ENCODE measurements at places on chromosomes 2 and 18. TPM values are rescaled to one million over a fixed set of nuclear protein-coding genes. Genes with fewer than 3 reads are reported as not detected.

DNAH7 gene
- 3.8 TPM for total RNA-seq

GLS gene
- total RNA-seq = 84.5 TPM

CPLX4 gene
- not detected for total RNA-seq

GMCL1 gene
- 13.6 TPM for total RNA-seq

DNA sequence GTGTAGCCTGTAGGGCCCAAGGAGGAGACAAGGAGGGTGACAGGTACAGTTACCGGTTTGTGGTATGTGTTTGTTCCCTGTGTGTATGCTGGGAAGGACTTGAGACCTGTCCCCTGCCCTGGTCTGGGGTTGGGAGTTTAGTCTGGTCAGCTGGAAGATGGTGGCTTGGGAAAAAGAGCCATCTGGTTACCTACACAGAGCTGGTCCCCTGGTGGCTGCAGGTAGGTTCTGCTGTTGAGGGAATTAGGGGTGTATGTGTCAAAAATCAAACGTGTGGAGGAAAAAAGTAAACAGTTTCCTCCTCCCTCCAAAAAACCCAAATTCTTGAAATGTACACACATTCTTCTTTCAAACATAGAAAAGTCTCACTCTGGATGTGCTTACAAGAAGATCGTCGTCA, 24.3 kb downstream of the PTMA start:
- H3K27me3 ChIP-seq = no peaks in the 10 kb centered on the region
- no peaks in the 10 kb centered on the region for H3K4me1 ChIP-seq
- H3K36me3 ChIP-seq = no peaks in the 10 kb centered on the region
- H3K4me3 ChIP-seq = no peak overlapping the region
- H3K27ac ChIP-seq = no peak overlapping the region

DNA sequence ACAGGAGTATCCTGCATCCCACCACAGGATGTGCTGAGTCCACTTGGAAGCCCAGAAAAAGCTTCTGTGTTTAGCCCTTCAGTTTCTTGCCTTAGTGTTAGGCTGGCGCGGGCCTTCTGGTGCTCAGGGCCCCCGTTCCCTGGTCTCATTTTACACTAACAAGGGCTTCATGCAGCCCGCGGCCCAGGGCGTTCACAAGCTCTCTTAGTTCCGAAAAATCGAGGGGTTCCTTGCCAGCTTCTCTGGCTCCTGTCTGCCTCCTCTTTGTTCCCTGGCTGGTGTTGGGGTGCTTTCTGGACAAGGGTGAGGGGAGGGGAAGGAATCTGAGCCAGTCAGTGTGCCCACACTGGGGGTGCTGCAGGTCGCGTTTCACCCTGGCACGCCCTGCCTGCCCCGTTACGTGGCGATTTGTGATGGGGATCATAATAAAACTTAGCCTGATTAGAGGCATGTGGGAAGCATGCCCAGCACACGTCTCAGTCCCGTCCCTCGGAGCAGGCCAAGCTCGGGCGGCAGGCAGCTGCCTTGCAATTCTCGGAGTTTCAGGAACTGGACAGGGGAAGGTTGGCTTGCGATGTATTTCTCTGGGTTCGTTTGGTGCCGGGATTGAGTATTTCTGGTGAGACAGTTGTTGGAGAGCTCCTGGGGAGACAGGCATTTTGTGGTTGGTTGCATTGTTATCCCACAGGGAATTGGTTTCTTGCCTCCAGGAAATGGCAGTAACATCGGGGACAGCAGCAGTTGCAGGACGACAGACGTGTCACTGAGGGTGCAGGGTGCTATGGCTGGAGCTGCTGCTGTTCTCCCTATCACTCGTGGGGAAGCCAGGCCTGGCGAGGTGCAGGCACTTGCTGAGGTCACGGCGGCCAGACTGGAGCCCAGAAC, 22.9 kb downstream of the SH3BP4 start:
- H3K36me3 ChIP-seq = no peaks in the 10 kb centered on the region
- H3K4me3 ChIP-seq = no peak overlapping the region
- H3K4me1 ChIP-seq = peaks cover 24% of the 10 kb centered on the region
- no peak for DNase-seq

DNA sequence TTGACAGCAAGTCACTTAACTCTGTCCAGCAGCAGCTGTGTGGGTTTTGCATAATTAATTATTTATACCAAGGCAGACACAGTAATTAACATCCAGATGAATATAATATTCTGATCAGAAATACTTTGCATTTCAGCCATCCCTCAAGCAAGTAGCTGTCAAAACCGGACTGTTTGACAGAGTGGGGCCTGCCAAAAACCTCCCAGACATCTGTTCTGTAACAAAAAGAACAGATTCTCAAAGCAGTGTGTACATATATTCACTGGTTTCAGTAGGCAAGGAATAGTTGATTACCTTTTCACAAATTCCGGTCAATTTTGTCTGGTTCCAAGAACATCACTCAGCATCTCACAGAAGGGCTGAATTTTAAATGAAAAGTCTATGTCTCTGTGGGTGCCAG, 291.6 kb downstream of the CMPK2 start:
- H3K36me3 ChIP-seq = no peaks in the 10 kb centered on the region
- no peak overlapping the region for H3K4me3 ChIP-seq
- DNase-seq = no peak

DNA sequence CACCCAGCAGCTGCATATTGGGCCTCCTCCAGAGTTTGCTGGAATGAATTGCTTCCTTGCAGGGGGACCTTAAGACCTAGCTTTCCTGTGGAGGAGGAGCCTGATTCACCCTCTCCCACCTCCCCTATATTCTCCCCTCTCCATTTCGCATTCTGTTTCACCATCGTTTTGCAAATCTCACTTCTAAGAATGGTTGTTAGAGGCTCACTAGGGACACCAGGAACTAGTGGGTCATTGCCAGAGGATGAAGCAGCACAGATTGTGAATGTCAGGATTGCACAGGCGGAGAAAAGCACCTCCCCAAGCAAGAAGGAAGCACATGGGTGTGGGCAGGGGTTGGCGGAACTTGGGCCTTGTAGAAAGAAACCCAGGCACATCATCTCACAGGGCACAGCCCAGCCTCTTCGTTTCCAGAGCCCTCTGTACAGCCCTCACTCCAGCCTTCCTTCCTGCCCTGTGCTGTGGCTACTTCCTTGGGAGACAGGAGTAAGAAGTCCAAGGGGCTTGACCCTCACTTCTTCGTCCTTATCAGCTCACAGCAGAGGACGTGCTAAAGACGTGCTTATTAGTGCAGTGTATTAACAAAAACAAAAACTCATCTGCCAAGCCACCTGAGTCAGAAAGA, 63.4 kb downstream of the TACR1 start:
- no peak overlapping the region for H3K27ac ChIP-seq
- H3K36me3 ChIP-seq = no peaks in the 10 kb centered on the region
- DNase-seq = no peak
- H3K27me3 ChIP-seq = no peaks in the 10 kb centered on the region
- no peak overlapping the region for H3K4me3 ChIP-seq

DNA sequence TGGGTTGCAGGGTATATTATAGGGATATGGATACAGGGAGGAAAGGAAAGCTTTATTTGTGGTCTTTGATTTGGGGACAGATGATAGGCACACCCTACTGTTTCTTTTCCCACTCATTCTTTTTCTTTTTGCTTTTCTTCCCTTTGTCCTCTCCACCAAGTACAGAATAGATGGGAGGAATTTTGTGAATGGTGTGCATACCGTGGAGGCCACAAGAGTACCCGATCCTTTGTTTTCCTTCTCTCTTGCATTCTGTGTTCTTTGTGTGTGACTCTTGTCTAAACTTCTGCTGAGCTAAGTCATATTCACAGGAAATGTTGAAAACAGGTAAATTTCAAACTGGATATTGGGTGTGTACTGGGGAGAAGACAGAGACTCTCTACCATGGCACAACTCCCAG, 321.4 kb upstream of the SLC8A1 start:
- H3K36me3 ChIP-seq = no peaks in the 10 kb centered on the region
- H3K4me3 ChIP-seq = no peak overlapping the region
- no peaks in the 10 kb centered on the region for H3K4me1 ChIP-seq
- no peak overlapping the region for H3K27ac ChIP-seq
- H3K27me3 ChIP-seq = no peaks in the 10 kb centered on the region
- no peak for DNase-seq

GRCh38 chr2:143607231-143608062, 478.2 kb downstream of the ARHGAP15 start:
- no peak overlapping the region for H3K4me3 ChIP-seq
- peaks cover 5% of the 10 kb centered on the region for H3K4me1 ChIP-seq
- H3K27me3 ChIP-seq = no peaks in the 10 kb centered on the region
- no peak for DNase-seq

DNA sequence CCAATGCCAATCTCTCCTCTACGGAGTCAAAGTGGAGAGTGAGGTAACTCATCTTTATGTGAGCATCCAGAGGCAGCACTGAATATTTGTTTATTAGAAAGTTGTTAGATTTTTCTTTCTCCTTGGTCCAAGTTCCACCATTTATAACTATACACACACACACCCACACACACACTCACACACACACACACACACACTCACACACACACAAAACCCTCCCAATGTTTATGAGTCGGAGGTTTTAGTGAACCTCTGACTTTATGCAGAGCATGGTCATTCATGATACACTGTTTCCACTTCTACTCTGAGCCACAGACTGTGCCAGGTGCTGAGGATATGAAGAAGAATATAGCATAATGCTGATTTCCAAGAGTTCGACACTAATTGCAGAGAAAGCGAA, 132.9 kb upstream of the CCDC68 start:
- H3K27me3 ChIP-seq = no peaks in the 10 kb centered on the region
- H3K36me3 ChIP-seq = no peaks in the 10 kb centered on the region
- no peaks in the 10 kb centered on the region for H3K4me1 ChIP-seq
- no peak overlapping the region for H3K4me3 ChIP-seq
- H3K27ac ChIP-seq = no peak overlapping the region

DNA sequence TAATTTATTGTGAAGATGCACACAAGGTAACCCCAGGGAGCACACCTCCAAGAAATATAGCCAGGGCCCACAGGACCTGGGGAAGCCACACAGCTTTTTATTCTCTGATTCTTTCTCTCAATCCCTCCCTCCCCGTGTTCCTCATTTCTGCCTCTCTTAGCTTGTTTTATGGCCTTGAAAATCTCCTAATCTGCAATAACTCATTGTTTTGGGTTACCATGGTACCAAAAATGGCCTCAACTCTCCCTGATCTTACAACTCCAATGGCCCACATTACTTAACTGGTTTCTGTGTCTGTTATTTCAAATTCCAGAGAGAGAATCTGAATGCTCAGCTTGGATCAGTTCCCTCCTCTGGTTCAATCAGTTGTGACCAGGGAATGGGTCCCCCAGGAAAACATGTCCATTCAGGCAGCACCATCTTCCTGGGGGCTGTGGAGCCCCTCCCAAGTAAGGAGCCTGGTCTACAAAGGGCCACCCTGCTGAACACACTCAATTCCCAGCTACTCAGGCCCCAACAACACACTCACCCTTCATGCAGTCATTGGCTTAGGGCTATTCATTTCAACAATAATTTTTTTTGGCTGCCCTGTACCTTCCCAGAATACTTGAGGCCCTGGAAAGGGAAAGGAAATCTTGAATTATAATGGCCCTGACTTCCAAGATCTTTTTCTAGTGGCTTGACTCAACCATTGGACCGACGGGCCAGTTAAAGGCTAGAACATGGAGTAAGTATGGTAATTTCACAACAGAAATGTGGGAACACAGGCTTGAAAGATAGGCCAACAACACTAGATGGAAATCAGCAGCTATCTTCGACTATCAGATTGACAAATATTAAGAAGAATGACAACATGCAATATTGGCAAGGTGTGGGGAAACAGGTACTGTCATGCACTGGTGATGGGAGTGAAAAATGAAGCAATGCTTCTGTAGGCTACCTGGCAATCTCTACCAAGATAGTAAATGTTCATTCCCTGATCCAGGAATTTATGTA, 41.6 kb upstream of the ST3GAL5 start:
- no peaks in the 10 kb centered on the region for H3K36me3 ChIP-seq
- H3K27ac ChIP-seq = no peak overlapping the region
- no peaks in the 10 kb centered on the region for H3K27me3 ChIP-seq
- no peak overlapping the region for H3K4me3 ChIP-seq

DNA sequence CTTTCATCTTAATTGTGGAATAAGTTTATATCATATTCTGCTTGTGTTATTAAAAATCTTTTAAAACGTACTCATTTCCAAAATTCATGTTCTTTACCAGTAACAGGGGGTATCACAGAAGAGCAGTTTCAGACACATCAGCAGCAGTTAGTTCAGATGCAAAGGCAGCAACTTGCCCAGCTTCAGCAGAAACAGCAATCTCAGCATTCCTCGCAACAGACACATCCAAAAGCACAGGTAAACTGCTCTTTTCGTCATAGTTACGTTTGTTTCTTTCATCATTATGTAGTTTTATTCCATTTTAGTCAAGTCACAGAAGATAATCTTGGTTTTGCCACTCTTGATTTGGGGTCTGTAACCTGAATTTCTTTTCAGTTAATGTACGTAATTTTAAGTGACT, 93.5 kb upstream of the KIF5C start:
- no peak overlapping the region for H3K4me3 ChIP-seq
- H3K27me3 ChIP-seq = no peaks in the 10 kb centered on the region
- no peaks in the 10 kb centered on the region for H3K36me3 ChIP-seq
- no peak overlapping the region for H3K27ac ChIP-seq
- no peak for DNase-seq
- H3K4me1 ChIP-seq = no peaks in the 10 kb centered on the region

- no peak overlapping the region for H3K27ac ChIP-seq
- no peaks in the 10 kb centered on the region for H3K27me3 ChIP-seq
- no peaks in the 10 kb centered on the region for H3K4me1 ChIP-seq
- DNase-seq = no peak
Observed at GRCh38 chr18:49898421-49898820, 85.1 kb upstream of the ACAA2 start.

DNA sequence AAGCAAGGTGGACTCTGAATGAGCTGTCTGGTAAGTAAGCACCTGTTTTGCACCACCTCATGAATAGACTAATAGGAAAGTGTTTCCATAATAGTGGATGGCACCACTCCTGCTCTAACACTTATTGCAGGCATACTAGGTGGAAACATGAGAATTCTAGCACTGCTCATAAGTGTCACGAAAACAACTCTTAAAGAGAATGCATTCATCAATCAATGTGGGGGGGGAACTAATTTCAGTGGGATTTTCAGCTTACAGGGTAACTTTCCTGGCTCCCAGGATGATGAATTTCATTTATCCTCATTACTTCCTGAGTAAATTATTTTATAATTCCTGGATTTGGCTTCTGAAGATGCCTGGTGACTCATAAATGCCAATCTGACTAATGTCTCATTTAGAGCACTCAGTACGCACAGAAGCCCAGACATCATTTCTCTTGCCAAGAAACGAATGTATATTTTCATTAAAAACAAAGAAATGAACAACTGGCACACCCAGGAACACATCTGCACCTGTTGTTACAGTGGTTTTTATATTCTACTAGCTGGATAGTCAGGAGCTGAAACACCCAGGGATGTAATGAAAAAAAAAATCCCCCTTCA, 129.6 kb downstream of the PID1 start:
- no peaks in the 10 kb centered on the region for H3K27me3 ChIP-seq
- H3K4me3 ChIP-seq = no peak overlapping the region
- no peaks in the 10 kb centered on the region for H3K4me1 ChIP-seq
- H3K27ac ChIP-seq = no peak overlapping the region

Data from ovary (tissue), 10 donors.